ELR (cell line): ENCODE measurements at places on chromosomes 11 and 22.

DNA sequence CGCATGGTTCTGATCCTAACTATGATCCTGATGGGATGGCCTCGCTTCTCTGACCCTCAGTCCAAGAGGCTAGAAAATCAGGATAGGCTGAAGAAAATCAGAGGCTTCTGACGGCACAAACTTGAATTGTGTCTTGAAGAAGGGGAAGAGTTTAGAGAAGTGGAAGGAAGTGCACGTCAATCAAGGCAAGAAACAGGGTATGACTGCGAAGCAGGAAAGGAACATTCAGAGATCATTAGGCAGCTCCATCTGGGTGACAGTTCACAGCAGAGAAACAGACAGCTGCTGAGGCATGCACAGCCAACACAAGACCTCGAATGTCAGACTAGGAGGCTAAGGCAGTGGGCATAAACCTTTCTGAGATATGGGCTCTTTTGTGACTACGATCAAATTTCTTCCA lies 29.3 kb downstream of the CLPB start:
- DNase-seq: no peak

GRCh38 chr22:35348026-35348590 lies 32.8 kb upstream of the HMOX1 start:
- no peak for DNase-seq

DNA sequence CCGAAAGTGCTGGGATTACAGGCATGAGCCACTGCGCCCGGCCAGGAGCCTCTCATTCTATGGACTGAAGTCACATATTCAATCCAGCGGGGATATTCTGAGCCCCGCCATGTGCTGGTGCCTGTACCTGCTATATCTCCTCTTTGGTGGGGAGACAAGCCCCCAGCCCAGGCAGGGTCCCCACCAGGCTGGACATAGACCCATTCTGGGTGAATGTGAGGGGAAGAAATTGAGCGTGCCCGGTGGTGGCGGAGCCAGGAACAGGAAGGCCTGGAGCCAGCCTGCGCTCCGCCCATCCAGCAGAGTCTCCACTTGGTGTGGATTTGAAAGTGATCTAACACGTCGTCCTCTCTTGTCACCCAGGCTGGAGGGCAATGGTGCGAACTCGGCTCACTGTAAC lies 38.0 kb upstream of the CSNK1E start:
- no peak for DNase-seq

- peak; percentile 48 for DNase-seq
These were observed 195.9 kb downstream of the CSNK2A3 start for GRCh38 chr11:11157185-11157584.

DNA sequence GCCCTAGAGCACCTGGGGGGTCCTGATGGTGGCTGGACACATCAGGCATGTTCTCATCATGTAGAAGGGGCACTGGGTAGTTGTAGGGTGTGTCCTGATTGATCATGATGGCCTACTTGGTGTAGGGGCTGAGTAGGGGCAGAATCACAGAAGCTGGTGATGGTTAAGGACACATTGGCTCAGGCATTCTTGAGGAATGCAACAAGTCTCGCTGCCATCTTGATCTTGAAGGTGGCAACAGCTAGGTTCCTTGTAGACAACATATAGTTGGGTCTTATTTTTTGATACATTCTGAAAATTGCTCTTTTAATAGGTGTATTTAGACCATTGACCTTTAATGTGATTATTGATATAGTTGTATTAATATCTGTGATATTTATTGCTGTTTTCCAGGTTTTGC lies 28.1 kb downstream of the PPP6R3 start:
- DNase-seq: no peak

DNA sequence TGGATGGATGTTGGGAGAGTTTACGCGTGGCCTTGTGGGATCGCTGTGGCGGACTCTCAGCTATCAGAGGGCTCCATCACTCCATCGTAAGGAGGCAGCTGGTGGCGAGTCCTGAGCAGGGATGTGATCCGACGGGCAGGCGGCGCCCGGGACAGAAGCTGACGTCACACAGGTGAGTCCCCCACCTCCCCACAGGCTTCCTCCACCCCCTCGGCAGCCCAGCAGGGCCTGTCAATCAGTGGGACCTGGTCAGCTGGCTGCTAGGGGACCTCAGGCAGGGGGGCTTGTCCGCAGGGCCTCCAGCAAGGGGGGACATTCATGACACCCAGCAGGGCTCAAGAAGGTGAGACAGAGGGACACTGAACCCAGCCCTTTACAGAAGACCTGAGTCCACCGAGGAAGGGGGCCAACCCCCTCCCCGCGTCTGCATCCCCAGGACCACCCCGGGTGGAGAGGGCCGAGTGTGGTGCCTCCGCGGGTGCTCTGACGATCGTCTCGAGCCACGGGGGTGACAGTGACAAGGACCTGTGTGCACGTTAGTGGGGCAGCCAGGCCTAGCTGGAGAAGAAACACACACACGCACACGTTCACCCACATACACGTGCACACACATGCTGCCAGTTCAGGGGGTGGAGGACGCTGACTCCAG lies 7.1 kb downstream of the HRAS start:
- no peak for DNase-seq

DNA sequence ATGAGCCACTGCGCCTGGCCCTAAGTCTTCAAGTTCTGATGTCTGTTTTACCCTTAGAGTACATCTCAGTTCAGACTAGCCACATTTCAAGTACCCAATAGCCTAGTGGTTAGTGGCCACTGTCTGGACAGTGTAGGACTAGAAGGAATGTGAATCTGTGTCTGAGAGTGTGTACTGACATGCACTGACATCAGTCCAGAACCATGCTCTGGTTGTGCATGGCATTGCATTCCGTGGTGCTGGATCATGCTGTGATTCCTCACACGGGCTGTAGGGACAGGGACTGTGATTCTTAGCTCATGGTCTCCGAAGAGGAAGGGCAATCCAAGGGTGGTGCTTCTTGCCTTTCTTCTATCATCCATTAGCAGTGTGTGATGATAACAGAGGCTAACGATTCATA lies 41.1 kb downstream of the AMOTL1 start:
- no peak for DNase-seq

DNA sequence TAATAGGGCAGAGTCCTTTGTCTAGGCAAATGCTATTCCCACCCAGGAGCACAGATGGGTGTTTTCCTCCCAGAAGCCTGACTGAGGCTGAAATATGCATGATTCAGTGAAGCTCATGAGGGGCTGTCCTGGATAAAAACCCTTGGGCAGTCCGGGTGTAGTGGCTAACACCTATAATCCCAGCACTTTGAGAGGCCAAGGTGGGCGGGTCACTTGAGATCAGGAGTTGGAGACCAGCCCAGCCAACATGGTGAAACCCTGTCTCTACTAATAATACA lies 48.6 kb upstream of the LMO2 start:
- peak; percentile 3 for DNase-seq

GRCh38 chr22:30221121-30221992 lies 25.2 kb downstream of the LIF start:
- DNase-seq: no peak

- no peak for DNase-seq
These were observed 52.2 kb downstream of the SLC25A17 start for GRCh38 chr22:40766956-40767355.

DNA sequence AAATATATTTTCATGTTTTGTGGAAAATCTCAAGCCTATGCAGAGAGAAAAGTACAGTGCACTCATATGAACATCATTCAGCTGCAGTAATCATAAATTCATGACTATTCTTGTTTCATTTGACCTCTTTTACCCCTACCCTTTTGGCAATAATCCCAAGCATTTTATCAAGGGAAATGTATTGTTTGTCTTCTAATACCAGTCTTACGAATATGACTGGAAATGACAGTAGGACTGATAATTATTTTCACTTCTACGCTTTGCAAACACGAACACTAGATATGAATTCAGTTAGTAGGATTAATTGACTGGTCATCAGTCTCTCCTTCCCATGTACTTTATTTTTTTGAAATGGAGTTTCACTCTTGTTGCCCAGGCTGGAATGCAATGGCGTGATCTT lies 90.3 kb downstream of the MTMR3 start:
- DNase-seq: no peak

DNA sequence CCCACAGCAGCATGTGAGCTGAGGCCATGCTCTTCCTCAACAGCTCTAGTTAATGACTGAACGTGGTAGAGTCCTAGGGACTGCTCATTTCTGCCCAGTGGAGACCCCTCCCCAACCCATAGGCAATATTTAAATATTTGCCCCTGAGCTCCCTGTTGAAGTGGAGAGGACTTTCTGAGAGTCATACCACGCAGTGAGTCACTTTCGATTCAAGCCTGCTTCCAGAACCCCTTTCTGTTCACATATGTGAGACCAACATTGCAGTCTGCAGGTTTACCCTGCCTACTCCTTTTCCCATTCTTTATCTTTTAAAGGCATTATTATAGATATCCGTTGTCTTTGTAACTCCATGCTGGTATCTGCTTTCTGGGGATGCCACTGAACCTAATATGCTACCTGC lies 946.3 kb downstream of the JRKL start:
- DNase-seq: peak; percentile 44

- no peak for DNase-seq
These were observed 16.5 kb downstream of the BRD1 start for GRCh38 chr22:49811020-49811791.

DNA sequence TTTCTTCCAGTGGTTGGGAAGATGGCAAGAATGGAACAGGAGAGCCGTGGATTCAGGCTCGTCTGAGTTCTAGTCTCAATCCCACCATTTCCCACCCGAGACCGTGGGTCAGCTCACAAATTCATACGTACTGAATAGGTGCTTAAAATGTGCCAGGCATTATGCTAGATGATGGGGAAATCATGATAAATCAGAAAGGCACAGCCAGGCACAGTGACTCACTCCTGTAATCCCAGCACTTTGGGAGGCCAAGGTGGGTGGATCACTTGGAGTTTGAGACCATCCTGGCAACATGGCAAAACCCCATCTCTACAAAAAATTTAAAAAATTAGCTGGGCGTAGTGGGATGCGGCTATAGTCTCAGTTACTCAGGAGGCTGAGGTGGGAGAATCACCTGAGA lies 7.1 kb downstream of the TRIOBP start:
- peak; percentile 22 for DNase-seq

- DNase-seq: peak; percentile 87
These were observed 1.1 kb upstream of the EXT2 start for GRCh38 chr11:44094260-44094868.

GRCh38 chr11:86140334-86140990 lies 71.6 kb upstream of the PICALM start:
- no peak for DNase-seq

DNA sequence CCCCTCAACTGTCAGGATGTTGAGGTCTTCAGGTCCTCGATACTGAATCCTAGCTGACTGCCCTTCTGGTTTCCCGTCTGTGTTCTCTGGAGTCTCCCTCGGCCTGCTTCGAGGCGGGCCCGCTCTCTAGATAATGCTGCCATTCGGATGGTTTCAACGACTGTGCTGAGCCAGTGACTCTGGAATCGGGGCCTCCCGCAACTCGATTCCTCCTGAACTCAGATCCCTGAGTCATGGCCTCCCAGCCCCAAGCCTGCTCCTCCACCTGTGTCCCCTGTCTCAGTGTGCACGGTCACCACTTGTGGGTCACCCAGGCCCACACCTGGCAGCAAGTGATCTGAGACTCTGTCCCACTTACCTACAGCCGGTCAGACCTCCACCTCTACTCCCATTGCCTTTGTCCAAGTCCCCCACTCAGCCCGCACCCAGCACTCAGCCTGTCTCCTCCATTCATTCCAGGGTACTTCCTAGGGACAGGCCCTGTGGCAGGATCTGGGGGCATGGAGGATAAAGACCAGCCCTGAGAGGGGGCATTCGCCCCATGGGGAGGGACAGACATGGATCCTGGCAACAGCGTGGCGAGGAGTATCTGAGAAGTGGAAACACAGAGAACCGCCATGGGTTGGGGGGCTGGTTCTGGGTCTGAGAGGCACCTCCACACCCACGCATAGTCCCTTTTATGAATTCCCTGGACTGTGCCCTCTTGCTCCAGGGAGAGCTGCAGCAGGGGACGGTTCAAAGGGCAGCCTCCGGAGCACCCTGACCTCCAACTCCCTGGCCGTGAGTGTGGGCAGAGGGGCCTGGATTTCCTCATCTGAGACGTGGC lies 14.3 kb downstream of the MPST start:
- no peak for DNase-seq

GRCh38 chr11:40291329-40291728 lies 1168.1 kb downstream of the LRRC4C start:
- no peak for DNase-seq

DNA sequence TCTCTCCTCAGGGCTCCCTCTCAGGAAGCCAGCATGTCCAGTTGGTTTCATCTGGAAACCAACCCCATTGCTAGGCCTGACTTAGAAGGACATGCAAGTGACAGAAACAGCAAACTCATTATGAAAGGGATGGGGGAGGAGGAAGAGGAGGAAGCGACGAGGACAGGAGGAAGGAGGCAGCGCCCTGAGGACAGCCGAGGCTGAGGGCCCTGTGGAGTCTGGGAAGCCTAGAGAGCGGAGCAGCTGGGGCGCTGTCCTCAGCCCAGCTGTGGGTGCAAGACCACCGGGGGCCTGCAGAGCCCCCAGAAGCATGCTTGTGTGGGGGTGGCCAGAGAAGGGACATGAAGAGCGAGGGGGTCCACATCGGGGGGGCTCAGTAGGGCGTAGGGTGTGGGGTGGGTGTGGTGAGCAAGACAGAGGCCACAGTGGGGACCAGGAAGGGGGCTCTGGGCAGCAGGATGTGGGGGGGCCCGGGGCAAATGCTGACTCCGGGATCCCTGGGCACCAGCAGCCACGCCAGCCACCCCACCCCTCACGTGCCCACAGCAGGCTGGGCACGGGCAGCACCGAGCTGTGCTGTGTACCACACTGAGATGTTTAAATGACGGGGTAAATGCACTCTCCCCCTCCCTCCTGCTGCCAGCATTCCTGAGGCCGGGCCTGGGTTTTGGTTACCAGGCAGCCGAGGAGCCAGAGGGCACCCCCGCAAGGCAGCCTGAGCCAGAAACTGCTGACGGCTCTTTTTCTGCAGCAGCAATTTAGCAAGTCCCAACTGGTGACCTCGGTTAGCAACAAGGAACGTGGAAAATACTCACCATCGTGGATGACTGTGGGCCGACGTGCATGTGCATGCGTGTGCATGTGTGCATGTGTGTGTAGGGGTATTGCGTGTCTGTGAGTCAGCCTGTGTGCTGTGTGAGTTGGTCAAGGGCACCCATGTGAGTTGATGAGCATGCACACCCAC lies 82.7 kb upstream of the LINC01488 start:
- no peak for DNase-seq

DNA sequence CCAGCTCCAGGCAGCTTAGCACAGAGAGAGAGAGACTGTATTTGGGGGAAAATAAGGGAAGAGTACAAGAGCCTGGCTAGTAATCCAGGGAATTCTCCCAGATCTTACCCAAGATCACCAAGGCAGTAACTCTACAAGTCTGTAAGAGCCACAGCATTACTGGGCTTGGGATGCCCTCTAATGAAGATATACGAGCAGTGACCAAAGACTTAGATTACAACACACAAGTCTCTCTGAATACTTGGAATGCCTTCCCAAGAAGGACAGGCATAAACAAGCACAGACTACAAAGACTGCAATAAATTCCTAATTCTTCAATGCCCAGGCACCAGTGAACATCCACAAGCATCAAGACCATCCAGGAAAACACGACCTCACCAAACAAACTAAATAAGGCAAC lies 17.7 kb downstream of the DNAJC24 start:
- DNase-seq: no peak

GRCh38 chr11:117604336-117604995 lies 192.6 kb downstream of the DSCAML1 start:
- DNase-seq: peak; percentile 39
